ENCODE measurements at places on chromosomes 11 and 22. TPM values are rescaled to one million over a fixed set of nuclear protein-coding genes. Genes with fewer than 3 reads are reported as not detected.

DNA sequence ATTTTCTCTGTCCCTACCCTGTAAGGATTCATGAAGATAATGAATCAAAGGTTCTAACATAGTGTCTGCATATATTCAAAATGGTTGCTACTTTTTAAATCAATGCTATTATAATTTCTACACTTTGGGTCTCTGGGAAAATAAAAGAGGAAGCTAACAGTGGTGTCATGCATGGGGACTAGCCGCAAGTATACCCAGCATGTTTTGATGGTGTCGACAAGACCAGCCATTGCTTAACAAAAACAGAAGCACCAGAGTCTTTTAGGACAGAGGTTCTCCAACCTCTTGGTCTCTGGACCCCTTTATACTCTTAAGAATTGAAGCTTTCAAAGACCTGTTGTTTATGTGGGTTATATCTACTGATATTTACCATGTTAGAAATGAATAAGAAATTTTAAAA lies 37.8 kb downstream of the RNF141 start:
- no peak overlapping the region for H3K27ac ChIP-seq
- H3K4me3 ChIP-seq, result no peak overlapping the region
- H3K36me3 ChIP-seq, result no peaks in the 10 kb centered on the region
- no peak for DNase-seq
- no peaks in the 10 kb centered on the region for H3K27me3 ChIP-seq
- H3K4me1 ChIP-seq, result peaks cover 5% of the 10 kb centered on the region

- no peak overlapping the region for H3K4me3 ChIP-seq
- H3K4me1 ChIP-seq, result no peaks in the 10 kb centered on the region
- peak; percentile 50 for DNase-seq
Measured at GRCh38 chr11:122007601-122008071, 108.4 kb downstream of the BLID start.

Gene FUT4
- total RNA-seq, result 3.5 TPM

Gene RTN4R
- 1.9 TPM for total RNA-seq

Gene RFPL2
- 0.25 TPM for total RNA-seq

- peaks cover 12% of the 10 kb centered on the region for H3K4me1 ChIP-seq
- peak within 1 kb of the TSS; percentile 96 for H3K4me3 ChIP-seq
- no peaks in the 10 kb centered on the region for H3K27me3 ChIP-seq
- peak; percentile 68 for DNase-seq
Measured at GRCh38 chr11:57711414-57712255, at the start of gene MED19. Gene MED19 (minus strand): TSS chr11:57712215. CDS start chr11:57712179, 36 bp downstream.

GRCh38 chr11:971731-972365 lies 46.2 kb downstream of the AP2A2 start:
- DNase-seq, result no peak
- H3K27ac ChIP-seq, result no peak overlapping the region
- H3K36me3 ChIP-seq, result peaks cover 4% of the 10 kb centered on the region
- no peak overlapping the region for H3K4me3 ChIP-seq
- no peaks in the 10 kb centered on the region for H3K27me3 ChIP-seq

- peaks cover 12% of the 10 kb centered on the region for H3K4me1 ChIP-seq
- no peaks in the 10 kb centered on the region for H3K27me3 ChIP-seq
- H3K4me3 ChIP-seq, result no peak overlapping the region
- DNase-seq, result no peak
Measured at GRCh38 chr11:27857588-27857987, 157.3 kb upstream of the BDNF start.

- no peaks in the 10 kb centered on the region for H3K27me3 ChIP-seq
- no peak overlapping the region for H3K4me3 ChIP-seq
- no peaks in the 10 kb centered on the region for H3K4me1 ChIP-seq
- H3K36me3 ChIP-seq, result no peaks in the 10 kb centered on the region
- no peak overlapping the region for H3K27ac ChIP-seq
Measured at GRCh38 chr11:100434821-100435641, 252.1 kb upstream of the ARHGAP42 start.

- no peaks in the 10 kb centered on the region for H3K27me3 ChIP-seq
- H3K36me3 ChIP-seq, result no peaks in the 10 kb centered on the region
- no peak overlapping the region for H3K4me3 ChIP-seq
- peaks cover 10% of the 10 kb centered on the region for H3K4me1 ChIP-seq
Measured at GRCh38 chr22:27150544-27150941, 493.2 kb downstream of the MIAT start.

GRCh38 chr11:73087730-73088129 lies 54.4 kb downstream of the FCHSD2 start:
- no peaks in the 10 kb centered on the region for H3K4me1 ChIP-seq
- peaks cover 4% of the 10 kb centered on the region for H3K36me3 ChIP-seq
- no peaks in the 10 kb centered on the region for H3K27me3 ChIP-seq
- no peak overlapping the region for H3K4me3 ChIP-seq
- no peak for DNase-seq
- H3K27ac ChIP-seq, result no peak overlapping the region

Gene MS4A15
- total RNA-seq, result not detected

GRCh38 chr11:75950141-75950540 lies 135.1 kb downstream of the UVRAG start:
- H3K27ac ChIP-seq, result no peak overlapping the region
- DNase-seq, result no peak
- H3K36me3 ChIP-seq, result no peaks in the 10 kb centered on the region
- peaks cover 10% of the 10 kb centered on the region for H3K4me1 ChIP-seq
- no peak overlapping the region for H3K4me3 ChIP-seq
- no peaks in the 10 kb centered on the region for H3K27me3 ChIP-seq

DNA sequence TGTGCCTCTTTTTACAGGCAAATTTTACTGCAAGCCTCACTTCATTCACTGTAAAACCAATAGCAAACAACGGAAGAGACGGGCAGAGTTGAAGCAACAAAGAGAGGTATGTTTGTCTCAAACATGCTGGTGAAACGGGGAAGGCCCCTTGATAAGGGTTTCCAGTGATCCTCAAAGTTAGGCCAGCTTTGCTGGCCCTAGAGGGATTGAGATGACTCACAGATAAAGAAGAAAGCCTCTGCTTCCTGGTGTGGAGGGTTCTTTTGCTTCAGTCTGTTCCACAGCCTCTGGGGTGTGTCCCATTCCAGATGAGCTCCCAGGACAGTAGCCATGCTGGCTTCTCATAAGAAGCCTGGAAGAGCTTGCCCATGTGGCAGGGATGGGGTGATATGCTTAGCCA lies 118.9 kb upstream of the PARVA start:
- H3K36me3 ChIP-seq, result peaks cover 83% of the 10 kb centered on the region
- peak; percentile 51 for DNase-seq
- no peak overlapping the region for H3K4me3 ChIP-seq
- H3K4me1 ChIP-seq, result peaks cover 18% of the 10 kb centered on the region
- H3K27me3 ChIP-seq, result no peaks in the 10 kb centered on the region
- peak overlapping the region; percentile 26 for H3K27ac ChIP-seq

Gene BARX2
- total RNA-seq, result not detected

Gene DNHD1
- 8.2 TPM for total RNA-seq

Gene KRTAP5-9
- not detected for total RNA-seq

DNA sequence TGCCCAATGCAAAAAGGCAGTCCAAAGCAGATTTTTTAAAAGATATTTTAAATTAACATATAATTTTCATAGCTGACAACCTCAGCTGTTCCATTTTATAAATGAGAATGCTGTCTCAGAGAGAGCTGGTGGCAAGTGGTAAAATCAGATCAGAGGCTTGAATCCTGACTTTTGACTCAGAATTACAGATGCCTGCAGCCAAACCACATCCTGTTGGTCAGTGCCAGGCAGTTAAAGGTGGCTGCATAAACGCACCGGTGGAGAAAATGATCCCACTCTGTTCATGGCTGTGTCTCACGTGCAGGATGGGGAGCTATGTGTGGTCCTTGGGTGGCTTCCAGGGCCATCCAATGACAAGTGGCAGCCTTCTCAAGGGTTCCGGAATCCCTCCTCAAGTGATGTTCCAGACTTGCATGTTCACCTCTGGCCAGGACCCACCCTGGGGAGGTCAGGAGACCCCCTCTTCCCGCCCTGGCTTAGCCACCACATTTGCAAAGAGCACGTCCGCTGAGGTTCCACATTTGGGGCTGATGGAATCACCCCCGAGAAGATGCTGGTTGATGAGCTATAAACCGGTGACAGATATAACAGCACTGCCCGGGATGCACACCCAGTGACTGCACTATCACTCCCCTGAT lies 155.5 kb downstream of the SHANK2 start:
- H3K4me3 ChIP-seq, result no peak overlapping the region
- H3K4me1 ChIP-seq, result no peaks in the 10 kb centered on the region
- H3K27ac ChIP-seq, result no peak overlapping the region
- no peaks in the 10 kb centered on the region for H3K27me3 ChIP-seq
- no peak for DNase-seq

- no peak overlapping the region for H3K27ac ChIP-seq
- DNase-seq, result peak; percentile 89
- H3K27me3 ChIP-seq, result no peaks in the 10 kb centered on the region
- no peak overlapping the region for H3K4me3 ChIP-seq
Measured at GRCh38 chr11:12842933-12843636, 166.0 kb upstream of the RASSF10 start.

Gene NXPE2
- total RNA-seq, result 0.11 TPM

DNA sequence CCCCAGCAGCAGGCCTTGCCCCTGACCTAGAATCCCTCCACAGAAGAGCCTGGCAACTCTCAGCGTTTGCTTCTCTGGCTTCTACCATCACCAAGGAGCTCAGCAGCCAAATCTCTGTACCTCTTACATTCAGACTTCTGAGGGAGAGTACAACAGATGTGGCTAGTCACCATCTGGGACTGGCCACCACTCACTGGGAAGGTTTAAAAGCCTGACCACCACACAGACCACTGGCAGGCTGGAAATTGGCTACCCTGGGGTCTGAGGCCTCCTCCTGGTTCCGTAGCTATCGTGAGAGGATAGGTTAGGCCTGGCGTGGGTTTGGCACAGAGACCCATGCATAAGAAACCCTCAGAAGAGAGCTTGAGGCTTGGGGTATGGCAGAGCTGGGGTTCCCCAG lies 478.5 kb upstream of the CADM1 start:
- H3K4me1 ChIP-seq, result peaks cover 6% of the 10 kb centered on the region
- no peak overlapping the region for H3K27ac ChIP-seq
- peaks cover 2% of the 10 kb centered on the region for H3K27me3 ChIP-seq
- no peak overlapping the region for H3K4me3 ChIP-seq

All from astrocyte (in vitro differentiated cells and primary cell).